T-cell (primary cell): ENCODE measurements at places on chromosomes 3 and 15. TPM values are rescaled to one million over a fixed set of nuclear protein-coding genes. Genes with fewer than 3 reads are reported as not detected.

The TRIM42 gene
- total RNA-seq: not detected

GRCh38 chr15:22903427-22903826, 65.0 kb downstream of the NIPA2 start:
- no peak for DNase-seq

DNA sequence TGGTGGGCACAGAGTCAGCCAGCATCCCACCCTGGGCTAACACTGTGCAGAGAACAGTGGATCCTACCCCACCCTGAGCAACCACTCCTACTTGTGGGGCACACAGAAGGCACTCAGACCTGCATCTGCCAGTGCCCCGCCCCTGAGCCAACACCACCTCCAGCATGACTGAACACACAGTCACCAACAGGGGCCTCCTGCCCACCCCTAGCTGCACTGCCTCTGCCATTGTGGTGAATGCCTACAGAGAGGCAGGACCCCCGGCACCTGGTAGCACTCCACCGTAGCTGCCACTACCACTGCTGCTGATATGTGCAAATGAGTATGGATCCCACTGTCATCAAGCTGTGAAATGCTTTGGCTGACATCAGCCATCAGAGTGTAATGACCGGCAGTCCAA, 123.1 kb downstream of the ADAMTSL3 start:
- DNase-seq: no peak

DNA sequence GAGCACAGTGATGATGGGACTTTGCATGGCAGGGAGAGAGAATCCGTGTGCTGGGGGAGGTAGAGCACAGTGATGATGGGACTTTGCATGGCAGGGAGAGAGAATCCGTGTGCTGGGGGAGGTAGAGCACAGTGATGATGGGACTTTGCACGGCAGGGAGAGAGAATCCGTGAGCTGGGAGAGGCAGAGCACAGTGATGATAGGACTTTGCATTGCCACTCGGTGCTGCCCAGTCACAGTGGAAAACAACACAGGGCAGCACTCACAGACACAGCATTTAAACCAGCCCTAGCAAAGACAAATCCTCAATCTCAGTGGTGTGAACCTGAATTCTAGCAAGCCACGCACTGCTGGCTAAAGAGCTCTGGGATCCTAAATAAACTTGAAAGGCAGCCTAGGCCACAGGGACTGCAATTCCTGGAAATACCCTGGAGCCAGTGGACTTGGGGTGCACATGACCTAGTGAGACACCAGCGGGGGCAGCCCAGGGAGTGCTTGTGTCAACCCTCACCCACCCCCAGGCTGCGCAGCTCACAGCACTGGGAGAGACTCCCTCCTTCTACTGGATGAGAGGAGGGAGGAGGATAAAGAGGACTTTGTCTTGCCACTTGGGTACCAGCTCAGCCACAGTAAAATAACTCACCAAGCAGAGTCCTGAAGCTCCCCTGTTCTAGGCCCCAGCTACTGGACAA, 23.4 kb upstream of the TNK2 start:
- DNase-seq: no peak

GRCh38 chr15:83289160-83289559, 4.7 kb upstream of the BNC1 start:
- DNase-seq: no peak

DNA sequence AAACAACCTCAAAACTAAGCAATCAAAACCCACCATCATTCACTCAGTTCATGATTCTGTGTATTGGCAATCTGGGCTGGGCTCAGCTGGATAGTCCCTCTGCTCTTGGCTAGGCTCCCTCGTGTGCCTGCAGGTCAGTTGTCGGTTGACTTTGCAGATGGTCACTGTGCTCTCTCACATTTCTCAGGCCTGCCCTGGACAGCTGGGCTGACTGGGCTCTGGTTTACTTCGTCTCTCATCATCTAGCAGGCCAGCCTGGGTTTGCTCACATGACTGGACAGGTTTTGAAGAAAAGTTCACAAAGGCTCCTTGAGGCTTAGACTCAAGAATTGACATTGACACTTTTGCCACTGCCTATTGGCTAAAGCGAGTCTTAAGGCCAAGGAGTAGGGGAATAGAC, 105.0 kb upstream of the CTNNB1 start:
- no peak for DNase-seq

GRCh38 chr3:142844339-142844977, 44.4 kb downstream of the PCOLCE2 start:
- no peak for DNase-seq

- no peak for DNase-seq
Measured at GRCh38 chr3:112539825-112540650, 21.7 kb downstream of the ATG3 start.

The GXYLT2 gene
- total RNA-seq: 0.09 TPM

The HRG gene
- not detected for total RNA-seq

The TIGIT gene
- total RNA-seq: 38.0 TPM

DNA sequence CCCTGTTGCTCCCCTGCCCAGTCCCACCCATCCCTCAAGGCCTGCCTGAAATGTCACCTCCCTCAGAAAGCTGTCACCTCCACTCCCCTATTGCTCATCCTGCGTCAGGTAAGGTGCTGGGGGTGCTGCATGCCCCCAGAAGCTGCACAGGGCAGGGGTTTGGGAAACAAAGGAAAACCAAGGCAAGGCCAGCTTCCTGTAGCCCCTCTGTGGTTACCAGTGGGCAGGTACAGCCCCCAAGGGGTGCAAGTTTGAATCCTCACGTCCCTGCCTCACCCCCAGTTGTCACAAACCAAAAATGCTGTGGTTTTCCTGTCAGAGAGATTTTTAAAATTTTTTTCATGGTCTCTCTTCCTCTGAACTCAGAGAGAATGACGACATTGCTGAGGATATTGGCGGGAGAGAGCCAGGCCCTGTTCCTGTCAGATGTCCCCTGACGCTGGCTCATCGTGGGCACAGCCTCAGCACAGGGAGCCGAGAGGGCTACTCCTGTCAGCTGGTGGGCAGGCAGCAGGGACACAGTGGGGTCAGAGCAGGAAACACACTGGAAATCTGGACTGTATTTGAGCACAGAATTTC, 27.0 kb downstream of the PSTPIP1 start:
- DNase-seq: peak; percentile 78

The TXNRD3 gene
- 4.0 TPM for total RNA-seq

DNA sequence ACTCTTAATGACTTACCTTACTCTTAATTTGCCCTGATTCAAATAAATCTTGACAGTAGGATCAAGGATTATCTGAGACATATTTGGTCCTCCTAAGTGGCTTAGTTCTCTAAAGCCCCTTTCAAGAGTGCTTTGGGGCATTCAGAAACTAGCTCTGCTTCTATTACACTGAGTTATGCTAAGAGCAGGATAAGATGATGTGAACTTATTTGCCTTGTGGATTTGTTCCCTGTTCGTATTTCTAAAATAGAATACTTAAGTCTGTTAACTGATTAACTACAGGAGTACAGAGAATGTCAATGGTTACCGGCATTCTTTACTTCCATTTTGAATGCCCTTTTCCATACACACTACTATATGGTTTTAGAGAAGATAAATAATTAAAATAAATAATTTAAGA, 14.8 kb upstream of the FRMD4B start:
- no peak for DNase-seq
